Adrenal gland (tissue), 19 donors: ENCODE measurements at places on chromosomes 6 and 20. TPM values are rescaled to one million over a fixed set of nuclear protein-coding genes. Genes with fewer than 3 reads are reported as not detected.

The FNDC1 gene
- total RNA-seq = 1.6 TPM

- no peaks in the 10 kb centered on the region for H3K27me3 ChIP-seq
- H3K4me3 ChIP-seq = peak overlapping the region; percentile 31
- peaks cover 6% of the 10 kb centered on the region for H3K4me1 ChIP-seq
- no peaks in the 10 kb centered on the region for H3K36me3 ChIP-seq
- no peak overlapping the region for H3K27ac ChIP-seq
- peak; percentile 95 for DNase-seq
Measured at GRCh38 chr6:2952557-2953095, 18.7 kb downstream of the SERPINB6 start.

The DSP gene
- 13.6 TPM for total RNA-seq

DNA sequence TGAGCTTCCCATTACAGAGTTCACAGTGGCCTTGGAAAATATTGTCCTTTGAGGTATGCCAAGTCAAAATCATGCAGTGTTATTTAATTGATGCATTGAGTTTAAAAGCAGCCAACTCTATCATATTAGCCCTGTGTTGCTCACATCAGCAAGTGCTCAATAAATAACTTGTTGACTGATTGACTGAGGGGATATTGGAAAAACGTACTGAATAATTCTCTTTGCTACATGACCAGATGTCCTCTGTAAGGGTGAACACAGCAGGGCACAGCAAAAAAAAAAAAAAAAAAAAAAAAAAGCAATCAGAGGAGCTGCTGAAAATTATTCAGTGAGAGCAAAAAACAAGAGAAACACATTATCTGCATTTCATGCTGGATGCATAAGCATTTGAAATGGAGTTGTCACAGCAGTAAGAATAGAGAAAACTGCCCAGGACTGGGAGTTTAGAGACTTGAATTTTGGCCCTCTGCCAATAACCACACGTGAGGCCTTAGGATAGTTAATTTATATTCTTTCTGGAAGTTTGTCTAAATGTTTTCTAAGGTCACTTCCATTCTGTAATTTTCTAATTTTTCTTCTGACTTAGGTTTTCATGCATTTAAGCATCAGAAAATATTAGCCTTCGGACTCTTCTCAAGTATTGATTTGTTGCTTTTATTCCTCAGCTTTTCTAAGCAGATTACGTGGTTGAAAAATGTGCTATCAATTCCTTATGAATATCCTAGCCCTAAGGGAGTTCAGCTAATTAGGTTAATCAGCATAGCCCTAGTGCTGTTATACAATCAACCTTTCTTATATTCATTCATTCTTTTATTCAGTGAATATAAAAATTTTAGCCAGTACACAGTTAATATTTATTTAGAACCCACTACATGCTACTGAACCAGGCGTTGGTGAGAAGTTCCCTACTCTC lies 246.8 kb upstream of the STXBP5 start:
- DNase-seq = no peak
- no peaks in the 10 kb centered on the region for H3K4me1 ChIP-seq
- no peak overlapping the region for H3K4me3 ChIP-seq
- H3K36me3 ChIP-seq = no peaks in the 10 kb centered on the region

GRCh38 chr6:11226005-11226404 lies 6.5 kb downstream of the NEDD9 start:
- no peak overlapping the region for H3K27ac ChIP-seq
- no peaks in the 10 kb centered on the region for H3K27me3 ChIP-seq
- H3K4me1 ChIP-seq = no peaks in the 10 kb centered on the region
- DNase-seq = no peak

The MATN4 gene
- not detected for total RNA-seq

DNA sequence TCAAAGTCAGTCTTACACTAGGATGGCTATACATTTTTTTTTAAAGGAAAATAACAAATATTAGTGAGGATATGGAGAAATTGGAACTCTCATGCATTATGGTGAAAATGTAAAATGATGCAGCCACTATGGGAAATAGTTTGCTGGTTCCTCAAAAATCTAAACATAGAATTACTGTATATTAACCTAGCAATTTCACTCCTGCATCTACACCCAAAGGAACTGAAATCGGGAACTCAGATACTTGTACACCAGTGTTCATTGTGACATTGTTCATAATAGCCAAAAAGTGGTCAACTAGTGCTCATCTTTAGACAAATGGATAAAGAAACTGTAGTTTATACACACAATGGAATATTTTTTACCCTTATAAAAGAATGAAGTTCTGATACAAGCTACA lies 110.7 kb downstream of the UTRN start:
- H3K27ac ChIP-seq = no peak overlapping the region
- no peaks in the 10 kb centered on the region for H3K36me3 ChIP-seq
- no peaks in the 10 kb centered on the region for H3K27me3 ChIP-seq
- peaks cover 6% of the 10 kb centered on the region for H3K4me1 ChIP-seq
- no peak for DNase-seq
- H3K4me3 ChIP-seq = no peak overlapping the region

GRCh38 chr6:22656706-22657351 lies 87.5 kb downstream of the HDGFL1 start:
- H3K27ac ChIP-seq = no peak overlapping the region
- no peaks in the 10 kb centered on the region for H3K36me3 ChIP-seq
- H3K27me3 ChIP-seq = no peaks in the 10 kb centered on the region

GRCh38 chr6:29943053-29943966 lies 978 bp downstream of the HLA-A start:
- H3K27ac ChIP-seq = no peak overlapping the region
- DNase-seq = no peak
- peak overlapping the region; percentile 26 for H3K4me3 ChIP-seq

GRCh38 chr20:22823119-22823518 lies 212.0 kb upstream of the SSTR4 start:
- no peak for DNase-seq
- H3K4me1 ChIP-seq = no peaks in the 10 kb centered on the region
- H3K36me3 ChIP-seq = no peaks in the 10 kb centered on the region
- H3K27me3 ChIP-seq = no peaks in the 10 kb centered on the region

The METTL24 gene
- total RNA-seq = 1.1 TPM

The NRN1 gene
- total RNA-seq = 4.2 TPM

GRCh38 chr6:140051521-140052512 lies 677.4 kb upstream of the CITED2 start:
- no peak overlapping the region for H3K27ac ChIP-seq
- H3K4me3 ChIP-seq = no peak overlapping the region
- H3K27me3 ChIP-seq = no peaks in the 10 kb centered on the region
- no peak for DNase-seq

DNA sequence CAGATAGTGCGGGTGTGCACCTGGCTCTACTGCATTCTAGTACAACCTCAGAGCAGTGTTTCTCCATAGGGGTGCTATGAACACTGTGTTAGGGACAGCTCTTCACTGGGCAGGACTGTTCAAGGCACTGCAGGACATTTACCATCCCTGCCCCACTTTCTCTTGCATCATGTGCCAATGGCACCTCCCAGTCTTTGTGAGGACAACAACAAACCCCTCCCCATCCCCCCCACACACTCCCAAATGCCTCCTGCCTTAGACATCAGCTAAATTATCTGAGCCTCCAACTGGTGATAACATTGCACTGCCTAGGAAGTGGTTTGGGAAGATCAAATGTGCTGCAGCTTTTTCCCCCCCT lies 98.9 kb downstream of the FYN start:
- no peak overlapping the region for H3K27ac ChIP-seq
- H3K36me3 ChIP-seq = no peaks in the 10 kb centered on the region
- DNase-seq = peak; percentile 29
- H3K27me3 ChIP-seq = no peaks in the 10 kb centered on the region
- H3K4me3 ChIP-seq = no peak overlapping the region

The GPX5 gene
- not detected for total RNA-seq

- H3K4me3 ChIP-seq = no peak overlapping the region
- H3K4me1 ChIP-seq = peaks cover 21% of the 10 kb centered on the region
- no peaks in the 10 kb centered on the region for H3K27me3 ChIP-seq
- no peak for DNase-seq
- no peak overlapping the region for H3K27ac ChIP-seq
Measured at GRCh38 chr20:438571-439469, 23.5 kb downstream of the TBC1D20 start.

DNA sequence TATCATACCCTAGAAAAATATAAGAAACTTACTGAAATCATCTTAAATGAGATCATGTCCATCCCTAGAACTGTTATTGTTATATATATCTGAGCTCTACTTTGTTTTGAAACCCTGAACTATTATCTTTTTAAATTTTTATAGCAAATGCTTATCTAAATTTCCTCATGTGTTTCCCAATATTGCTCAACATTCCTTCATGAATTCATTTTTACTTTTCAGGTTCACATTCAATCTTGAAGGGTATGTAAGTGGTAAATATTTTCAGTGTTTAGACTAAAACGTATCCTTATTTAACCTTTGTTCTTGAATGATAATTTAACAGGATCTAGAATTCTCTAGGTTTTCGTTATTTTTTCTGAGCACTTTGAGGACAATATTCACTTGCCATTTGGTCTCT lies 23.9 kb downstream of the PDE7B start:
- H3K4me3 ChIP-seq = no peak overlapping the region
- DNase-seq = no peak
- no peak overlapping the region for H3K27ac ChIP-seq
- H3K4me1 ChIP-seq = no peaks in the 10 kb centered on the region

GRCh38 chr20:14208956-14209355 lies 128.5 kb downstream of the FLRT3 start:
- no peaks in the 10 kb centered on the region for H3K27me3 ChIP-seq
- no peaks in the 10 kb centered on the region for H3K4me1 ChIP-seq
- DNase-seq = no peak
- no peak overlapping the region for H3K4me3 ChIP-seq
- no peaks in the 10 kb centered on the region for H3K36me3 ChIP-seq

GRCh38 chr6:138489846-138490245 lies 9.4 kb downstream of the NHSL1 start:
- no peaks in the 10 kb centered on the region for H3K4me1 ChIP-seq
- H3K27me3 ChIP-seq = no peaks in the 10 kb centered on the region
- H3K27ac ChIP-seq = no peak overlapping the region
- DNase-seq = no peak
- H3K4me3 ChIP-seq = no peak overlapping the region

The SYCP2 gene
- total RNA-seq = 1.3 TPM

DNA sequence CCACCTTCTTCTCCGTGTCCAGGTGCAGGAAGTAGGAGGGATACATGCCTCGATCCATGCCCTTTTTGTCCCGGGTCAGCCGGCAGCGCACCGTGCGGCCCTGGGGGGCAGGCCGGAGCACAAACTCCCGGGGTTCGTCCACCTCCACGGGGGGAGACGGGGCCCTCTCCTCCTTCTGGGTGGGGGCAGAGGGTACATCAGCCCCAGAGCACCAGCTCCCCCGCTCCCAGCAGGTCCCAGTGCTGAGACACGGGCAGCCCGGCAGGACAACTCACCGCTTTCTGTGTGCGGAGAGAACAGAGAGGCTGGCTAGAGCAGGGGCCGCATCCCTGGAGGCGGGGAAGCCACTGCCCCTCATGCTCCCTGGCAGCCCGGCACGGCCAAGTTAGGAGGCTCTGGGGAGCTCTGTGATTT lies 6.7 kb downstream of the TULP1 start:
- no peak for DNase-seq
- no peak overlapping the region for H3K27ac ChIP-seq
- no peaks in the 10 kb centered on the region for H3K4me1 ChIP-seq
- peaks cover 10% of the 10 kb centered on the region for H3K27me3 ChIP-seq

DNA sequence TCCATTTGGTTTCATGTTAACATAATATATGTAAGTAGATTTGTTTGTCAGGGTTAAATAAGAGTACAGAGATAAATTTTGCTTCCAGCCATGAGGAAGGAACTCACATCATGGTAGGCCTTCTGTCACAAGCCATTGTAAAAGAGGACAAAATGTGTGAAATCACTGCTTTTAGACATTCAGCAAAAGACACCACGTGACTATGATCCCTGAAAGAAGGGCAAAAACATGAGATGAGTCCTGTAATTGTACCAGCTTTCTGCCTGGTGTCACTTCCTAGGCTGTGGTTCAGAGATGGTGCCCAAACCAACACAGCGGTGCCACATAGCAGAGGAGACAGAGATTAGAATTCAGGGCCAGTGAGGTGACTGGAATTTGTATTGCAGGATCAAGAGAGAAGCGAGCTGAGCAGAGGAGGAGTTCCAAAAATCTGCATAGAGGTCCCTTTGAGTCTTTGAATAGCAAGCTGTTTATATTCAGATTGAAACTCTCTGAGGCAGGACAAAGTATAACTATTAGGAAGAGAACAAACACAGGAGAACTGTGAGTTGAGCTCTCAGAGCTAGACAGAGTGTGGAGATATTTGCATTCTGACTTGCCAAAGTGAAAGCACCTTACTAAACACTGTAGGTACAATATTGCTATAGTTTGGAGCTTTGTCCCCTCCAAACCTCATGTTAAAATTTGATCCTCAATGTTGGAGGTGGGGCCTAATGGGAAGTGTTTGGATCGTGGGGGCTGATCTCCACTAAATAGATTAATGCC lies 52.6 kb upstream of the PDE7B start:
- no peak overlapping the region for H3K27ac ChIP-seq
- H3K36me3 ChIP-seq = no peaks in the 10 kb centered on the region
- no peak for DNase-seq
- H3K4me1 ChIP-seq = no peaks in the 10 kb centered on the region
- H3K27me3 ChIP-seq = no peaks in the 10 kb centered on the region

DNA sequence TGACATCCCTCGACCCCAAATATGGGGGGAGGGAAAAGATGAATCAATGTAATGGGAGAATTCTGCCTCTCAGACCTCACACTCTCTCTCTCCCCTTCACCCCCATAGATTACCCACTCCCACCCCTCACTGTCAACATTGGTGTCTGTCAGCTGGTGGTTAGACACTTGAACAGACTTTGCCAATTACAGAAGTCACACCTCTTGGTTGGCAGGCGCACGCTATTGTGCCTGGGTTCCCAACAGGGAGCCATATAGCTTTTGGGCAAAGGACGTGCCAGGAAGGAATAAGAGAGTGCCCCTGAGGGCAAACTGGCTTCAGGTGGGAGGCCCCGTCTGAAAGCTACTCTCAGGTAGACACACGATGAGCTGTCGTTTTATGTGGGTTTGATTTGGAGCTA lies 54.1 kb upstream of the FYN start:
- no peak overlapping the region for H3K4me3 ChIP-seq
- H3K27ac ChIP-seq = no peak overlapping the region
- H3K4me1 ChIP-seq = no peaks in the 10 kb centered on the region
- H3K27me3 ChIP-seq = no peaks in the 10 kb centered on the region

GRCh38 chr6:79138146-79138545 lies 60.1 kb upstream of the PHIP start:
- H3K4me3 ChIP-seq = no peak overlapping the region
- H3K36me3 ChIP-seq = no peaks in the 10 kb centered on the region
- H3K27ac ChIP-seq = no peak overlapping the region
- no peaks in the 10 kb centered on the region for H3K4me1 ChIP-seq

- DNase-seq = no peak
- no peaks in the 10 kb centered on the region for H3K4me1 ChIP-seq
- no peaks in the 10 kb centered on the region for H3K36me3 ChIP-seq
- H3K4me3 ChIP-seq = no peak overlapping the region
Measured at GRCh38 chr6:75202676-75203131, 3.1 kb downstream of the COL12A1 start.

GRCh38 chr6:115717472-115717871 lies 343.2 kb downstream of the FRK start:
- no peaks in the 10 kb centered on the region for H3K36me3 ChIP-seq
- H3K27me3 ChIP-seq = no peaks in the 10 kb centered on the region
- no peaks in the 10 kb centered on the region for H3K4me1 ChIP-seq
- no peak overlapping the region for H3K27ac ChIP-seq

The RPP40 gene
- total RNA-seq = 15.3 TPM
